Activated CD4-positive, alpha-beta T cell treated with anti-CD3 and anti-CD28 coated beads, Interleukin-2, amount 50 U/mL, for 24 hours (primary cell): ENCODE measurements at places on chromosomes 5 and 9.

DNA sequence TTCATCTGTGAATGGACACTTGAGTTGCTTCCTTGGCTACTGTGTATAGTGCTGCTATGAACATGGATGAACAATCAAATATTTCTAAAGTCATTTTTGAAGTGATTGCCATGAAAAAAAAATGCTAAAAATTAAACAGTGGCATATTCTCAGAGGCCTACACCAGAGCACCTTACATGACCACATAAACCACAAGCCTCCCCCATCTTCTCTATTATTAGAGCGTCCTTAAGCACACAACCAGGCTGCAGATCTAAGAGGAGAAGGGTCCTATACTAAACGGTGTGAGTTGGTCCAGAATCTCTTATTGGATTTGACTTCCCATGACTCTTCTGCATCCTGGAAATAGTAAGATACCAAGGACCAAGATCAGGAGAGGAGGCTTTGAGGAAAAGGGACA lies 34.3 kb downstream of the PCA3 start:
- DNase-seq, result no peak

DNA sequence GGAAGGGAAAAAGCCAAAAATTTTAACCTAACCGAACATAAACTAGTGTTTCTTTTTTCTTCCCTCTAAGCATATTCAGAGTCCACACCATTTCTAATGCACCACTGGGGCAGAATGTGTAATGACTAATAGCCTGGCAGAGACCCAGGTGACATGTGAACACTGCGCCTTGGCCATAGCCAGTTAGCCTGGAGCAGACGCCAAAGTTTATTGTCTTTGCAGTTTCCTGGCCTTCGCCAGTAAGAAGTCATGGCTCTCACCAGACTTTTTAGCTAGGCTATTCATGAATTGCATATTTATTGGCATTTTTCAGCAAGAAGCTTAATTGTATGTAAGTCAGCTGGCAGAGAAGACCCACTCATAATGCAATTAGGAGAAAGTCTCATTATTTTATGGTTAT lies 182.8 kb upstream of the SLC27A6 start:
- DNase-seq, result no peak

DNA sequence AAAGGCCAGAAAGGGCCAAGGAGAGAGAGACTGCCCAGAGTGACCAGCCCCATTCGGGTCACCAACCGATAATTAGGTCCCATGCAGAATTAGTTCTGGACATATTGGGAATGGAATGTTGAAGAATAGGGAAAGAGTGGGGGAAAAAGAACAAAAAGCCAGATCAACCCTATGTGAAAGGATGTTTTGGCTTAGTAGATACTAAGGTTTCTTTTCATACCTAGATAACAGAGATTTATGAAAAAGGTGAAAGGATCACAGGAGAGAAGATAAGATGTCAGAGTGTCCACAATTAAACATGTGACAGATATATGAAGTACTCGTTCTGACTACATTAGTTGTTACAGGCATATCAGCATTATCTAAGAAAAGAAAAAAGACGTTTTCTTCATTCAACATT lies 52.1 kb downstream of the MARCHF3 start:
- no peak for DNase-seq

- no peak for DNase-seq
Observed at GRCh38 chr9:121862371-121863332, 211.2 kb downstream of the DAB2IP start.

DNA sequence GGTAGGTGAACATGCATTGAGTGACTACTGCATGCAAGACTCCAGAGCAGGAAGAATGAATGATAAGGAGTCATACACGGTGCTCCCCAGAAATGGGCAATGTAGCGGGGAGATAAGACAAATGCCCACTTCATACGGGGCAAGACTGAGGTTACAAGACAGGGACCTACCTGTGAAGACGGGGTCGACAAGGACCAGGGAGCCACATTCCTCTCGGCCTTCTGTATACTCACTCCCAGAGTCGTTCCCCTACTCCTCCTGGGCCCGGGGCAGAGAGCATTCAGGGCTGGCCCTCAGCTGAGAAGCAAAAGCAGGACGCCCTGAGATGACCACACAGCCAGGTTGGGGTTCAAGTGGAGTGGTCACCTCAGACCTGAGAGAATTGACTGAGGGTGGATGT lies 26.7 kb downstream of the PITX1 start:
- DNase-seq, result no peak

DNA sequence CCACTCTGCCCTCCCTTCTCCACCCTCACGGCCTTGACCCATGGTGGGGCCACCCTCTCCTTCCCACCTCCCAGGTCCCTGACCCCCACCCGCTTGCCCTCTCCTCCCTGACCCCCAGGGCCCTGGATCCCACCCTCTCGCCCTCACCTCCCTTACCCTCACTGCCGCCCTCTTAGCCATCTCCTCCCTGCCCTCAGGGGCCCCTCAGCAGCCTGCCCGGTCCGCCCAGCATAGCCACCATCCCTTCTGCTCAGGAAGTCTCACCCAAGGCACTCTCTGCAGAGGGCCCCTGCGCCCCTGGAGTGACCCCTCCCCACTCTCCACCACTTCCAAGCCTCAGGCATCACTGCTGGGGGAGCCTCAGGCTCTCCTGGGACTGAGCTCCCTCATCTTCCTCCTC lies 66.3 kb downstream of the MRPL36 start:
- no peak for DNase-seq

DNA sequence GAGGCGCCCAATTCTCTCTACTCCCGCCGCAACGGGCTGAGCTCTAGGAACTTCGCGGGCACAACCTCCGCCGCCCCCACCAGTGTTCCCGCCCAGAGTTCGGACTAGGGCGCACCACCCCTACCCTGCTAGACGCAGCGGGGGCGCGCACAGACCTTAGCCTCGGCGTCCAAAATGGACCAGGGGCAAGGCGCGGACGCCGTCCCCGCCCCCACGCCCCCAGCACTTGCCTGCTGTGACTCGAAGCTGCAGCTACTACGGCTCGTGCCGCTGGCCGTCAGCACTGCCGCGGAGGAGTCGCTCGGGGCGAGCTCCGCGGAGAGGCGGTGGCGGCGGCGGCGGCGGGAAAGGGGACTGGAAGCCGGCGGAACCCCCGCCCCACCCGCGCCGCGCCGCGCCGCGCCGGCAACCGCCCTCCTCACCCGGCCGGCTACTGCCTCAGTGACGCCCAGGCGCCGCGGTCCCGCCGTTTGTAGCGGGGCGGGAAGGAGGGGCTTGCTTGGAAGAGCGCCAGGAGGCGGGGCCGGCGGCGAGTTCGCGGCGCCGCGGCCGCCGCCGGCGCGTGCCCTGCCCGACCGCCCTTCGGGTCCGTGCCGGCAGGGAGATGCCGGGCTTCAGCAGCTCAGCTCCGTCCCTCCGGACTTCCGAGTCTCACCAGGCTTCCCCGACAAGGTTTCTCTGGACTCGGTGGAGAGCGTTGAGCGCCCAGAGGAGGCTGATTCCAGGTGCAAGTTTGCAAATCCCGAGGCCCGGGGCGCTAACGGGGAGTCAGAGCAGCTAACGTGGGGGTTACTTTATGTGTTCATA lies 4.5 kb downstream of the ELAVL2 start:
- DNase-seq, result no peak

- DNase-seq, result no peak
Observed at GRCh38 chr9:119095072-119095471, 274.2 kb downstream of the BRINP1 start.

DNA sequence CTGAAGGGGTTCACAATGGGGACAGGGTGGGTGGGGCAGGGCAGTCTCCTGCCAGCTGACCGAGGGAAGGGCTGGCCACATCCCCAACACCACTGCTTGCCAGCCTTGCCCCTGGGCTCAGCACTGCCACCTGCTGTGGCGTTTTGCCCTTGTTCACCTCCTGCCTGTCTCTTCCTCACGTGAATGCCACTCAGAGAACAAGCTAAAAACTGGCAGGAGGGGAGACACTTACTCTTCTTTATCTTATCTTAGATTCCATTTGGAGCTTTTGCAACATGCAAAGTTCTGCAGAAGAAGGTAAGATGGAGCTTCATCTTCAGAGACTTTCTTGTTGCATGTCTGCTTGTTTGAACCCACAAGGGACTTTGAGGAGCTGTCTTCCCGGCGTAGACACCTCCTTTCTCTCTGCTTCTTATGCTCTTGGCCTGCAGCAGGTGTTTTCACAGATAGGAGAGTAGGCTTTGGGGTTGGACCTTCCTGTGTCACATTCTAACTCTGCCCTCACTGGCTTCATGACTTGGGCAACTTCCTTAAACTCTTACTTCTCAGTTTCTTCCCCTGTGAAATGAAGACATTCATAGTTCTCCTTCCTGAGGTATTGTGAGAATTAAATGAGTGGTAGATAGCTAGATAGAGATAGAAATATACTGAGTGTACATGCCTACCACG lies 4.1 kb downstream of the LRSAM1 start:
- no peak for DNase-seq

GRCh38 chr5:36202521-36202961 lies 39.2 kb downstream of the NADK2 start:
- DNase-seq, result no peak

DNA sequence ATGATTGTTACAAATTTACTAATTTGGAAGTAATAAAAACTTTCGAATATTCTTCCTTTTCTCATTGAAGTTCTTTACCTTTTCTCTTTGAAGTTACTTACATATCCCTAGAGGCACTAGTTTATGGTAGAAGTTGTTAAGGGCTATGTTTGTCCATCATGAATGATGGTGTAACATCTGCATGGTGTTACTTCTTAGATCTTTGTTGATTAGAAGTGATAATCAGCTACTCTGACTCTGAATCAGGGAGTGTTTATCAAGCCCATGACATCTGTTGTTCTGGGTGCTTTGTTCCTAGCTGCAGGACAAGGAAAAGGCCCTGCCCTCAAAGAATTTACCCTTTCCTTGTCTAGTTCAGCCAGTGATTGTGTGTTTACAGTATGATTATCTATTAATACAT lies 32.9 kb downstream of the MAP3K1 start:
- no peak for DNase-seq

- no peak for DNase-seq
Observed at GRCh38 chr5:138824516-138824915, 50.6 kb downstream of the LRRTM2 start.

- no peak for DNase-seq
Observed at GRCh38 chr9:107388890-107389289, 100.7 kb downstream of the KLF4 start.

GRCh38 chr5:156498226-156498980 lies 171.4 kb downstream of the SGCD start:
- no peak for DNase-seq

GRCh38 chr5:121887727-121888126 lies 36.0 kb downstream of the FTMT start:
- DNase-seq, result no peak

- DNase-seq, result no peak
Observed at GRCh38 chr5:91219091-91219802, 163.9 kb downstream of the ARRDC3 start.

- no peak for DNase-seq
Observed at GRCh38 chr9:27372615-27373014, 75.7 kb upstream of the EQTN start.

DNA sequence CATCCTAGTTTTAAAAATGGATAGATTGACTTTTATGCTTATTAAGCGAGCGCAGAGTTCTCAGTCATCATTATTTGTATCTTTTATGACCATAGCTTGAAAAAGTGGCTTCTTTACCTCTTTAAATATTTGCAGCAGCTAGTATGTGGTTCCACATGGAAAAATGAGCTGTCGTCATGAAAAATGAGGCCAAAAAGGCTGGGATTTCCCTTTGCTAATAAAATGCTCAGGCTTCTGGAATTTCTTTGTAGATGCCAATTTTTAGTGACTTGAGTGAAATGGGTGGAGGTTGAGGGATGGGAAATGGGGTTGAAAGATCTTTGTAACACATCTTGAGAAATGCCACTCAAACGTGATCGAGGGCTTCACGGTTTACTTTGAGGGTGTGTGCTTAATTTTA lies 35.2 kb downstream of the RAI14 start:
- DNase-seq, result no peak

GRCh38 chr5:52893105-52893504 lies 96.0 kb upstream of the ITGA2 start:
- DNase-seq, result no peak

DNA sequence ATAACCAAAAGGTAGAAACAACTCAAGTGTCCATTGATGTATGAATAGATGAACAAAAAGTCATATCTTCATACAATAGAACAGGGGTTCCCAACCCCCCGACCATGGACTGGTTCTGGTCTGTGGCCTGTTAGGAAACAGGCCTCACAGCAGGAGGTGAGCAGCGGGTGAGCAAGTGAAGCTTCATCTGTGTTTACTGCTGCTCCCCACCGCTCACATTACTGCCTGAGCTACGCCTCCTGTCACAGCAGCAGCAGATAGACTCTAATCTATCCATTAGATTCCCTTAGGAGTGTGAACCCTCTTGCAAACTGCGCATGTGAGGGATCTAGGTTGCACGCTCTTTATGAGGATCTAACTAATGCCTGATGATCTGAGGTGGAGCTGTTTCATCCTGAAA lies 478.0 kb downstream of the BRINP1 start:
- DNase-seq, result no peak

GRCh38 chr9:18706648-18707047 lies 232.7 kb downstream of the ADAMTSL1 start:
- DNase-seq, result no peak

GRCh38 chr9:1285526-1285925 lies 235.4 kb downstream of the DMRT2 start:
- no peak for DNase-seq

- no peak for DNase-seq
Observed at GRCh38 chr5:61286446-61287132, 45.5 kb upstream of the ZSWIM6 start.

DNA sequence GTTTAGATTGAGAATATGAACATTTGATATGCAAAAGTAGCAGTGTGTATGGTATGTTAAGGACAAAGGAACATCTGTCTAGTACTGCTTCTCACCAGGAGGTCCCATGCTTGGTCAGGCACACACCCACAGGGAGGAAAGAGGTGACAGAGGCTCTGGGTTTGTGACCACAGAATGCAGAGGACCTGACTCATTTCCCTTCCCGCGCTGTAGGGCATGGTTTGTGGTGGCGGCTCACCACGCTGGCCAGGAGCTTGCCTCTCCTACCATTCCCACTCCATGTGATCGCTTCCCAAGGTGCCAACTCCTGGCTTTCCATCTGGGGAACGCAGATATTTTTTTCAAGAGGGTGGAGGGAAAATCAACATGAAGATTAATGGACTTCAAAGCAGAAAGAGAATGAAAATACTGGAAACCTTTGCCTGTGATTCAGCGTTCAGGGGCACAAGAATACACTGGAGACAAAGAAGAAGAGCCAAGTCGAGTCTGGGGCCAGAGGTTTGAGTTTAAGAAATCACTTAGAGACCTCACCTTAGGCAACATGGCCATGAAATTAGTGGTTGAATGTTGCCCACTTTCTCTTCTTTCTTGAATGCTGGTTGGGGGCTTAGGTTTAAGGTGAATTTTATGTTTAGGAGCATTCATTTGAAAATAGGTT lies 477.8 kb downstream of the CCDC171 start:
- DNase-seq, result no peak

GRCh38 chr5:180173198-180173544 lies 35.8 kb downstream of the RASGEF1C start:
- DNase-seq, result no peak
